ENCODE measurements at places on chromosomes 4 and X.

DNA sequence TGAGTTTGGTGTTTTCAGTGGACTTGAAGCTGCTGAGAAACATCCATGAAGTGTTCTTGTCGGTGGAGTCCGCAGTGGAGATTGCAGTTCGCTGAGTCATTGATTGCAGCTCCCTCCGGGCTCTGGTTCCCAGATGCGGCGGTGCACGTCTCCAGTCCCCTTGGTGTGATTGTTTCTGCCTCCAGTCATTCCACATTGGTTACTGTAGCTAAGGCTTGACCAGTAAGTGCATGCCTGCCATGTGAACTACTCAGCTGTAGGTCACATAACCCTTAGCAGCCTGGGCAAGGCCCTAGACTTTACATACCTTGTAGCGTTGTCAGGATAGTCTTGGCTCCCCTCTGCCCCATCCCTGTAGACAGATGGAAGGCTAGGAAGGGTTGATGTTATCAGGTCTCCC lies 53.8 kb upstream of the CLCN4 start:
- peak; percentile 81 for DNase-seq

DNA sequence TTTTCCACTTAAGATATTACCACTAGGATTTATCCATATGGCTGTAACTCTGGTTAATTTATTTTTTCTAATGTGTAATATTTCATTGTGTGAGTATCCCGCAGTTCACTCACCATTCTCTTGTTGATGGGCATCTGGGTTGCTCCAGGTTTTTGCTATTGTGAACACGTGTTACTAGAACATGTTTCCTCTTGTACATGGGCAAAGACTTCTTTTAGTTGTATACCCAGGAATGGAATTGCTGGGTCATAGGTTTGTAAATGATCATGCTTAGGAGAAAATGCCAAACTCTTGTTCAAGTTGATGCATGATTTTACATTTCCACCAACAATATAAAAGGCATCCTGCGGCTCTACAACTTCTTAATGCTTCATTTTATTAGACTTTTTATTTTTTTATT lies 26.8 kb downstream of the SYNPO2 start:
- no peak for DNase-seq

DNA sequence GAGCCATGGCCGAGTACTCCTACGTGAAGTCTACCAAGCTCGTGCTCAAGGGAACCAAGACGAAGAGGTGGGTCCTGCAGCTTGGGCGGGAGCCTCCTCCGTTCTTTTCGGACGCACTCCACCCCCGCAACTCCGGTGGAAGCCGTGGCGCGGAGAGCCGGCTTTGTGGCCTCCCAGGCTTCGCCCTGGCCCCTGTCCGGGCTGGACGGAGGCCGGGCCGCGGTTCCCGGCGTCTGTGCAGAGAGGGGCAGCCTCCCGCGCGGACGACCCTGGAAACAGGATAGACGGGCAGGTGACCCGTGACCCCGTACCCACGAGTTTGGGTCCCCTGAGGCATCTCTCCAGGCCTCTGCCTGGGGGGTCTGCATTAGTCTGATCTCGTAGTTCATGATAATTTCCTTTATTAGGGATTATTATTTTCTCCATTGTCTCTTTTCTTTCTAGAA lies 356 bp downstream of the FRG1 start:
- DNase-seq, result no peak

DNA sequence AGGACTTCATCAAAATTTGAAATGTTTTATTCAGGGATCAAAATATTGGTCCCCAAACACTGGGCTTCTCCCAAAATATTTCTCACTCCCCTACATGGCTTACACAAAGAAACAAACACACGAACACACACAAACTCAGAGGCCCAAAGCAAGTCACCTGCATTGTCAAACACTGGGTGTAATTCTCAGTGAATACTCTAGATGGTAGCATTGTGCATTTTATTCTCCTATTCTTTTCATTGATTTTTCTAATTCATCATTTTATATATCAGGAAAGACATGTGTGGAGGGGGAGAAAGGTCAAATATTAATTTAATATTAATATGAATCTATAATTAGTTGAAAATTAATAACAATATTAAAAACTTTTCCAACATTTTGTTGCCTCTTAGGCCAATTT lies 72.3 kb upstream of the TNMD start:
- peak; percentile 56 for DNase-seq
